ENCODE measurements at places on chromosomes 7 and 10.

DNA sequence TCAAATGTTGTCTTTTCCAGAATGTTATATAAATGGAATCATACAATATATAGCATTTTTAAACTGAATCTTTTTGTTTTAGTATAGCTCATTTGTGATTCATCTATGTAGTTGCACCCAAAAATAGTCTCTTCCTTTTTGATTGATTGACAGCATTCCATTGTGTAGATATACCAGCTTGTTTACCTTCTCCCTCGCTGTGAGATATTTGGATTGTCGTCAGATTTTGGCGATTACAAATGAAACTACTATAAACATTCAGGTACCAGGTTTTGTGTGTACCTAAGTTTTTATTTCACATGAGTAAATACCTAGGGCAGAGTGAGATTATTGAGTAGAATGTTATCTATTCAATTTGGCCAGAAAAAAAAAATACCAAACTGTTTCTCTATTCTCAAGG is 584.7 kb upstream of the SORCS1 start:
- no peak for DNase-seq

DNA sequence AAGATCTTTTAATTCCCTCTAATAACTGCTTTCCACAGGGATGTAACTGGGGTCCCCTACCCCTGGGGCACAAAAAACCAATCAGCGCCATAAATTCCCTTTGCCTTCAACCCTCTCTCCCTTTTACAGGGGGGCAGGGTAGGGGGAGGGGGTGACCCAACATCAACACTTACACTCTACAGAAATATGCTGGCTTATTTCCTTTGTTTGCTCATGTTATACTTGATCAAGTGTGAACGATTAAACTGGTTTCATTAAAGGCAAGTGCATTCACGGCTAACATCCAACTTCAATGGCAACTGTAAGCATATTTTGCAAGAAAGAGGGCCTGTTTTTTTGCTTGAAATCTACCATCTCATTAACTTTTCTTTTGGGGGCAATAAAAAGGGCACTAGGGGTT is 2.9 kb downstream of the CTBP2 start:
- DNase-seq: no peak

DNA sequence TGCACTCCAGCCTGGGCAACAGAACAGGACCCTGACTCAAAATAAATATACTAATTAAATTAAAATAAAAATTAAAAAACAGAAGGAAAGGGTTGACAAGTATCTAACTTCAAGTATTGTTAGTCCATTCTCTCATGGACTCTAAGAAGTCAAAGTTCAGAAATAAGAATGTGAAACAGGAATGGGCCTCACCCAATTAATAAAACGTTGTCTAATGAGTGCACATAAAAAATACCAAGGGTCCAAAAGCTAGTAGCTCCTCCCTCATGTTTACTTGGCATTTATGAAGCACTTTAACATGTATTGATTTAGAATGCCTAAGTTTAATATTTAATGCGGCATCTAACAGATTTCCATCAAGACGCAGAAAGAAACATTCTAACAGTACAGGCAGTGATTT is 18.9 kb downstream of the FAM171A1 start:
- no peak for DNase-seq

DNA sequence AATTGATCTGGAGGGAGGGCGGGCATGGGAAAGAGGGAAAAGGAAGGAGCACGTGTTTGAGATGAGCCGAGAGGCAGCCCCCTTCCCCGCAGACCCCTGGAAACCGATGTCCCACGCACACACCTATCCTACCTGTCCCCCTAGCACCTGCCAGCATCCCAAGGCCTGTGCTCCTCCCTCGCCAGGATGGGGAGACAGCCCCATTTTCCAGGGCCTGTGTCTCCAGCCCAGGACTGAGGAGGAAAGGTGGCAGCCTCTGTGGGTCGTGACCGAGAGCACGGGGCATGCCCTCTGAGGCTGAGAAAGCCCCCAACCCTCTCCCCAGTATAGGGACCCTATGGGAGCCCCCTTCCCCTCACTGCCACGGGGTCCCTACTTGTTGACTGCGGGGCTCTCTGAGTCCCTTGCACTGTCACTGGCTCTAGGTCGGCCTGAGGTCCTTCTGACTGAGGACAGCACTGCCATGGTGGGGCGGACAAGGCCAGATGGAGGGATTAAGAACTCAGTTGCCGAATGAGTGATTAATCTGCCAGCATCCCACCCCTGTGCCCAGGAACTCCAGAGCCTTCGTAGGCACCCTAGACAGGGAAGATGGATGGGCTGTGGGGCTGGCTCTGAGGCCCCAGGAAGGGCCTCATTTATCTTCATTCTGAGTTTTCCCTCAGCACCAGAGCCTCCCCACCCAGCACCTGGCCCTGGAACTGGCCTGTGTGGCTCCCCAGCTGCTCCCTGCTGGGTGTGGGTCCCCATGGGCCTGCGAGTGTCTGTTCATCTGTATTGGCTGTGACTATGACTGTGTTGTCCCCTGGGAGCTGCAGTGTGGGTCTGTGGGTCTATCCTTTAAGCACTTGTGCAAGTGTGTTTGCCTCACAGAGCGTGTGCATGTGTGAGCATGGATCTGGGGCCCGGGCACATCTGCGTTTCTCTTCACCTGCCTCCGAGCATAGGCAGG is 26.0 kb downstream of the CRHR2 start:
- DNase-seq: no peak

DNA sequence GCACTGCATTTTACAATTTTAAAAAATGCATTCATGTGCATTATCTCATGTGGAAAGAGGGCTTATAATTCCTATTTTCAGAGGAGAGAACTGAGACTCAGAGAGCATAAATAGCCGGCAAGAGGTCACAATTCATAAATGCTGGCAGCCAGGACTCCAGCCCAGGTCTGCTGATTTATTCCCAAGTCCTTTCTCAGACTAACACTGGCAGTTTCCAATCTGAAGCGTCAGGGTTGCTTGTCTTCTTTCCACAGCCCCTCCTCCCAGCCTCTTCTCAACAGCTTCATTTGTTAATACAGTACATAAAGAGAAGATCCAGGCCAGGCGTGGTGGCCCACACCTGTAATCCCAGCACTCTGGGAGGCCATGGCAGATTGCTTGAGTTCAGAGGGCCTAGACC is 108.9 kb downstream of the PARD3 start:
- DNase-seq: no peak

DNA sequence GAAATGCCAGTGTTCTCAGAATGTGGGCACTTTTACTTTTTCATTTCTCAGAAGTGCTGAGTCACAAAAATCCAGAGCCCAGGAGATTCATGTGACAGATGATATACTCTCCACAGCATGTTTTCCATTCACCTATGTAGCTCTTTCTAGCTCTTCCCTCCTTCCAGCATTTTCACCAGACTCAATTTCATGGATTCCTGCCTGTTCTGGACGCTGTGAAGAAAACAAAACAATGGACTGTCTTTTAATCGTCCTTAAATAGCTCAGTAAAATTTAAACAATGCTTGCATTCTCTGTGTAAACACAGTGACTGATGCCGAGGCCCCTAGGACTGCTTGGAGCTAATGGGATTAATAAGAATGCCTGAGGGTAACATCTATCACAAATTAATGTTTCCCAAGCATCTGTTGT is 25.5 kb downstream of the ZNF713 start:
- no peak for DNase-seq

DNA sequence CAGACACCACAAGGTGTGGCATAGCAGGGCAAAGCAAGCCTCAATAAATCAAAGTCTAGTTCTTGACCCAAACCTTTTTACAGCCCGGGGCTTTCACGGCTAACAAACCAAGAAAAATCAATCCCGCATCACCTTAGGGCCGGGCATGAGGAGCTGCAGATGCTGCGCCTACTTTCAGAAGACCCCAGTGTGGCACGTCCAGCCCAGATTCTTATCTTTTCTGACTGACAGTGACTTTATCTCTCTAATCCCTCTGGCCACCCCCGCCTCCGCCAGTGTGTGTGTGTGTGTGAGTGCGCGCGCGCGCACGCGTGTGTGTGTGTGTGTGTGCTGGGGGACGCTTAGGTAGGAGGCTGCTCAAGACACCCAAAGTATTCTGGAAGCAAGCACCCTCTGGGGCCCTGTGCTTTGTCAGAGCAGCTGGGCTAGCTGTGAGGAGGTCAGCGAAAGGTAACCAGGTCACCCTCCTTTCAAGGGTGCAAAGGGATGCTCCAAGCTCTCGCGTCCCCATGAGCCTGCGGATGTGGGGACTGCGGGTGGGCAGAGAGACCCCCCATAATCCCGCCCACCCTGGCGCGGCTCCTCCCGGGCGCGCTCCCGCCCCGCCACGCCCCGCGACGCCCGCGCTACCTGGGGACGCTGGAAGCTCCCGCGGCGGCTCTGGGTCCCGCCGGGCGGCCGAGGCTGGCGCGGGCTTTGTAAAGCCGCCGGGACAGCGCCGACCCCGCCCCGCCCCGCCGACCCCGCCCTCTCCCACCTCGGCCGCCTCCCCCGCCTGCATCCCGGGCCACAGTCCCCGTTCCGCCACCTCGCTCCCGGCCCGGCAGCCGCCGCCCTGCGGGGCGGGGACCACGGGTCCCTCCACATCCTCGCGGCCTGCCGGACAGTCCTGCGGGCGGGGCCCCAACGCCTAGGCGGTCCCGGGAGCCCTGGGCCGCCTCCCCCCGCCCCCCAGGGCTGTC is 57.1 kb upstream of the RHOBTB1 start:
- DNase-seq: no peak

DNA sequence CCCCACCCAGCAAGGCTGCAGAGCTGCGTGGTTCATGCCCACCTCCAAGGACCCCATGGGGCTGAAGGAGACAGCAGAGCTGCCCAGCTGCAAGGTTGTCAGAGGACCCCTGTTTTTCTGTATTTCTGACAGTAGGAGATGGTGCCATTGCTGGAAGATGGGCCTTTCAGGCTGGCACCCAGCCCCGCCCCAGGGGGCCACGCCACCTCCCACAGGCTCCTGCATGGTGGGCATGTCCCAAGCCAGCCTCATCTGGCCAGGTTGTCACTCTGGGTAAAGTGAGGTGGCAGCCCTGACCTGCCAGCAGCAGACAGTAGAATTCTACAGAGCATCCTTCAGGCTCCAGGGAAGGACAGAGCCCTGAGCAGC is 75.5 kb upstream of the RET start:
- DNase-seq: no peak

- no peak for DNase-seq
These were observed 19.9 kb downstream of the WDR86 start for GRCh38 chr7:151389768-151390597.

- peak; percentile 64 for DNase-seq
These were observed at the start of gene BLVRA for GRCh38 chr7:43758029-43758821. BLVRA (plus strand) TSS chr7:43758680; CDS start chr7:43771159, 12,479 bp downstream.

DNA sequence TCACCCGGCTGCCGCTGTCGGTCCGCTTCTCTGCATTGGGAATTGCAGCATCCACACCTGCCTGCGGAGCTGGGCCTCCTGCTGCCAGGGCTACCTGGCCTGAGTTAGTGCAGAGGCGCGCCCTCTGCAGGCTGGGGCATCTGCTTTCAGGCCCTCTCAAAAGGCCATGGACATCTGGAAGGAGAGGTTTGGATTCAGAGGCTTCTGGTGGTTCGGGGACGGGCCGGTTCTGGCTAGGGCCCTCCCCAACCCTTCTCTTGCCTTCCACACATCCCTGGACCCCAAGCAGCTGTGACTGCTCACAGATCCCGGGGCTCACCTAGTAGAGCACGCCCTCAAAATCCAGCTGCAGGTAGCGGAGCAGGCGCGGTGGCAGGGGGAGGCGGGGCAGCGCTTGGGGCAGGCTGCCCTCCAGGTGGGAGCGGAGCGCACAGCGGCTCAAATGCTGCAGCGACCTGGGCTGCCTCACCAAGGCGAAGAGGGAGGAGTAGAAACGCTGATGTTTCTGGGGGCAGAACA is 8.4 kb upstream of the GBX1 start:
- DNase-seq: no peak

DNA sequence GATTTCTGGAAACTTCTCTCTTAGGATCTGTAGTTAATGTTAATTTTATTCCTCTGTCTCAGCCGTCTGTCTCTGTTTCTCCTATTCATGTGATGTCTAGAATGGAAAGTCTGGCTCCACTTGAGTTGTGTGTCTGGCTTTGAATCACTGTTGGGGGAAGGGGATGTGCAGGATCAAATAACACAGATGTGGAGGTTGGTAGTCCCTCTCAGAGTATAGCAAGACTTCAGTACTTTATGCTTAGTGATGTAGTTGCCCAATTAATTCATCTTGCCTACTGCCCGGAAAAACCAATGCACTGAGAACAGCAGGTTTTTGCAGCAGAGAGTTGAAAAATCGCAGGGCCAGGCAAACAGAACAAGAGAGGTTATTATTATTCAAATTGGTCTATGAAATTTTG is 79.2 kb downstream of the PHTF2 start:
- DNase-seq: no peak

- DNase-seq: no peak
These were observed 77.9 kb upstream of the ADO start for GRCh38 chr10:62726638-62727037.

DNA sequence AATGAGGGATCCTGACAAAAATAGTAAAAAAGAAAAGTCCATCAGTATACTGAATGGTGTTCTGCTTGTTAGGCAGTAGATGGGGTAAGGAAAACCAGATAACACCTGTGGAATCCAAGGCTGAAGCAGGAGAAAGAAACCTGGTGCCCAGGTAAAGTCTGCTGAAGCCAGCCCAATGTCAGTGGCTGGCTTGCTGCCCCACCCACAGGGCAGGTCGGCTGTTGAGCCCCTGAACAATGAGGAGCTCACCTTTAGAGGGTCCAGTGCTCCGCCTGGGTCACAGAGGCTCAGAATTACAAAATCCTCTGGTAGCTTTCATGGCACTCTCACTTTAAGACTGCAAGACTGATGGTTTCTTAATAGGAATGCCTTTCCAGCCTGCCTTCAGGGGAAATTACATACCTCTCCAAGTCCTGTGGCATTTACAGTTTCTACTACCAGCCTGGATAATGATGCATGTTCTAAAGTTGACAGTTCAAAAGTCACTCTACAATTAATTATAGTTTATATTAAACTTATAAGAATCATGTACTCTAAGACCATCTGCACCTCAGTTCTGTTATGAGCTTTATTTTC is 23.8 kb downstream of the DHX32 start:
- no peak for DNase-seq

DNA sequence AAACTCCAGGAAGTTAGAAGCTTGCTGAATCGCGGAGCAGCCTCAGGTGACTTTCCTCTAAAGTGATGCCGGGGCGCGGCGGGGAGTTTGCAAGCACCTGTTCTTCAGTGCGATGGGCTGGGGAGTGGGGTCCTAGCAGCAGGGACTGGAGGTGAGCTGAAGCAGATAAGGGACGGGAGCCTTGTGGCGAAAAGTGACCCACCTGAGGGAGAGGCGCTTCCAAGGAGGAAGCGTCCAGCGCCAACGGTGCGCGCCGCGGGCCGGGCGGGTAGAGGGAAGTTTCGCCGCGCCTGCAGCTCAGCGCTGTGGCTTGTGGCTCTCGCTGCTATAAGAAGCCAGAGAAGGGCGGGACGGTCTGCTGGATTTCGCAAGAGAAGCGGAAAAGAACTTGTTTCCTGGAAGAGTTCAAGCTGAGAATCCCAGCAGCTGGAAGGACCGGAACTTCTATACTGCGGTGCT is at the start of gene STEAP4:
STEAP4 (minus strand) TSS at position 305 of the 459 bp plus-strand sequence. CDS start 22,625 bp downstream, outside the sequence.
- no peak for DNase-seq
